RWPE1 (cell line): ENCODE measurements at places on chromosomes 1 and 21.

GRCh38 chr1:7967651-7968050 lies 6.1 kb downstream of the PARK7 start:
- no peak for DNase-seq

DNA sequence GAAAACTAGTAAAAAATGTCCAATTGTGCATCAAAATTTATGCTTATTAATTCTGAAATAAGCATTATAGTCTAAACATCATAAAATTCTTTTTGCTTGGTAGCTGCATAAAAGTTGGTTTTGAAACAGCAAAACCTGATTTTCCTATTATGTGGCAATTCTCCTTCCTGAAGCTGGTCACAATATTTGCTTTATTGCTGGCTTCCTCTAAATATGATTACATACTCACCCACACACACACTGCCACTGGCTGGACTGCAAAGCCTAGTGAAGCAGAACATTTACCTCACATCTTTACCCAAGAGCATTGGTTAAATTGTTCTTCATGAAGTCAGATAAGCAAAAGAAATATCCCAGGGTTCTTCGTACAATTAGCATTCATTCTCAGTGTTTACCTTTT lies 103.0 kb downstream of the NR5A2 start:
- no peak for DNase-seq

- no peak for DNase-seq
Measured at GRCh38 chr1:206582971-206583706, 29.1 kb downstream of the EIF2D start.

GRCh38 chr21:44434568-44434925 lies 20.8 kb upstream of the LRRC3 start:
- no peak for DNase-seq

DNA sequence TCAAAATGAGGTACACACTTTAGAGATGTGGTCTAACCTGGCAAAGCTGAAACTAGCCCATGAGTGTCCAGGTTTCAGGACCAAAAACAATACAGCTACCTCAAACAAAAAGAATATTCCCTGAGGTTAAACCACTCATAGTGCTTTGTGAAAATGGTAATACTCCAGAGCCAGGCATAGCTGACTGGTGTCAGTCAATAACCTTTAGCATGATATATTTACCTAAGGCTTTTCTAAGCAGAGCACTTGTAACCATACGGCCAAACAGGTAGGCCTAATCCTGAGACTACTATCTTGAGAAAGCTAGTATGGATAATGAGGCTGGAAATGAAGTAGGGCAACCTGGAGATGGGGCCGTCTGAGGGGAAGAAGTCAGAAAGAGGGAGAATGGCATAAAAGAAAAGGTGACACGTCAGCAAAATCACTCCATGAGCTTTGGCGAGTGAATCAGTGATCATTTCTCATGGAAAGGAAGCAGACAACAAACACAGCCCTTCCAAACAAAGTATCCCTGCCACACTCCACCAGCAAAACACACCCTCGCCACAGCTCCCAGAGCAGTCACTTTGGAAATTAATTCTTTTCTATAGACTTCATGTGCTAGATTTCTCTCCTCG lies 1.7 kb upstream of the LRRC52 start:
- DNase-seq: no peak

DNA sequence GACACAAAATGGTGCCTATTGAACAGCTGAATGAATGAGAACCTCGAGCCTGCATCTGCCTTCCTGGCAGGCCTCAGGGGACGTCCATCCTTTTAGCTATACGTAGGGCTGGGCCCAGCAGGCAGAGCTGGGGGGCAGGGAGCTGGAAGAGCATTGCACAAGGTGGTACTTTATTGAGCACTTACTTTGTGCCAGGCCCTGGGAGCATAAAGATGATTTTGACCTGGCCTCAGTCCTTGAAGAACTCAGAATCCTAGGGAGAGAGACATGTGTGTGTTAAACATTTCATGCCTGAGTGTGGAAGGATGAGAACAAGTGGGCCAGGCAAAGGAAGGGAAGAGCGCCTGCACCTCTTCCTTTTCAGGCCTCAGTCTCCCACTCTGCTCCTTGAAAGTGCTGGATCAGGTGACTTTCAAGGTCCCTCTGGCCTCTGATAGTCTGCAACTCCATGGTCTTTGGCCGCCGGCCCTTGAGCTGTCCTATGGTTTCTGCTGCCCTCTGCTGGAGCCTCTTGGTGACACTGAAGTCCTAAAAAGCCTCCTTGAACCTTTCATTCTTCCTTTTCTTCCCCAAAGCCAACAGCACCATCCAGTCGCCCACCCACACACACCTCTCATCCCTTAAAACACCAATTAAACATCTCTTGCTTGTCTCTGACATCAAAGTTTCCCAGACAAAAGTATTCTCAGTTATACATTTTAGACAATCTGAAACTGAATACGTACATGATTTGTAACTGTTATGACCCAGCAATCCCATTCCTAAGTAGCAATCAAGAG lies 3.5 kb upstream of the PEAR1 start:
- peak; percentile 60 for DNase-seq

- no peak for DNase-seq
Measured at GRCh38 chr1:209659909-209660308, 7.7 kb upstream of the LAMB3 start.

- DNase-seq: no peak
Measured at GRCh38 chr21:31612894-31613785, 46.4 kb upstream of the SOD1 start.

GRCh38 chr1:70247768-70248167 lies 26.6 kb downstream of the SRSF11 start:
- DNase-seq: no peak

DNA sequence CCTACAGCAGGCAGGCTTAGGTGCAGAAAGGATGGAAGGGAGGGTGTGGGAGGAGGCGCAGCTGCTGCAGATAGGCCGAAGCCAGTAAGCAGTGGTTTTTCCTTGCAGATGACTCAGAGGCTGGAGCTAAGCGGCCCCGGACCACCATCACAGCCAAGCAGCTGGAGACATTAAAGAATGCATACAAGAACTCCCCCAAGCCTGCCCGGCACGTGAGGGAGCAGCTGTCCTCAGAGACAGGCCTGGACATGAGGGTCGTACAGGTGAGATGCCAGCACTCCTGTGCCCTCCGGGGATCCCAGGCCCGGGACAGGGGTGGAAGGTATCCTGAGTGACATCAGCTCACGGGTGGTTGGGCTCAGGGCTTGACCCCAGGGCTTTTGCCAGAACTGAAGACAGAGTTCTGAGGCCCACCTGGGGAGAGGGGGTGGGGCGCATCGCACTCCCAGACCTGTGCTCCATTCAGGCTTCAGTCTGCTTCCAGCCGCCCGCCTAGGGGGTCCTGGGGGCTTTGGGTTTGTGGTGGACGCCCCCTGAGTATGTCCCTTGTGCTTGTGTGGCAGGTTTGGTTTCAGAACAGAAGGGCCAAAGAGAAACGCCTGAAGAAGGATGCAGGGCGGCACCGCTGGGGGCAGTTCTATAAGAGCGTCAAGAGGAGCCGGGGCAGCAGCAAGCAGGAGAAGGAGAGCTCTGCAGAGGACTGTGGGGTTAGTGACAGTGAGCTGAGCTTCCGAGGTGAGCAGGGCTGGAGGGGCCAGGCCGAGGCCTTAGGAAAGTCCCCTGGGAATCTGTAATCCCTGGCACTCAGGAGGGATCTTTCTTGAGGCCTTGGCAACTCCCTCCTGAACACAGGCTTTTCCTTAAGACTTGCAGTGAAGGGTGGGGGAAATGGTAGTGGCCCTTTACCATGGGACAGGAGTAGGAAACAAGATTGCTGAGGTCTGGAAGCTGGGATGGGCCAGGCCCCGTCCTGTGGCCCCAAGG lies 41.5 kb downstream of the LHX4 start:
- peak; percentile 18 for DNase-seq

GRCh38 chr1:245156736-245157505 lies 2.1 kb downstream of the KIF26B start:
- no peak for DNase-seq

DNA sequence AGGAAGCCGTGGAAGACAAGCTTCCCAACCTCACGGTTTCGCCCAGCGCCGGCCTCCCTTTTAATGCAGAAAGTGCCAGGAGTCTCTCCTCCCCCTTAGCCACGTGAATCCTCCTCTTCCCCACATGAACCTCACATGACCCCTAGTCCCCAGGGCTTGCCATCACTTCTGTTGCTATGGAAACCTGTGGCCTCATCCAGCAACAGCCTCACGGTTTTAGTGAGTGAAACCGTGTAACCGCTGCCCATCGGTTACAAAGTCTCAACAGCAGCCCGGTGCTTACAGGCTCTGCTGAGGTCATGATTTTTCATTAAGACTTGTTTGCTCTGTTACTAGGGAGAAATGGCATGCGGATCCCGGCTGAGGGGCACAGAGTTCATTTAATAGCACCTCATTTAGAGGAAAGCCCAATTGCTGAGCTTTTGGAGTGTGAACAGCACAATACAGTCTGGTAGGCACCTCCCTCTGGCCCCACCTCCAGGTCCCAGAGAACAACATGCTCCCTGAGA lies 143.2 kb upstream of the BACE2 start:
- DNase-seq: no peak

DNA sequence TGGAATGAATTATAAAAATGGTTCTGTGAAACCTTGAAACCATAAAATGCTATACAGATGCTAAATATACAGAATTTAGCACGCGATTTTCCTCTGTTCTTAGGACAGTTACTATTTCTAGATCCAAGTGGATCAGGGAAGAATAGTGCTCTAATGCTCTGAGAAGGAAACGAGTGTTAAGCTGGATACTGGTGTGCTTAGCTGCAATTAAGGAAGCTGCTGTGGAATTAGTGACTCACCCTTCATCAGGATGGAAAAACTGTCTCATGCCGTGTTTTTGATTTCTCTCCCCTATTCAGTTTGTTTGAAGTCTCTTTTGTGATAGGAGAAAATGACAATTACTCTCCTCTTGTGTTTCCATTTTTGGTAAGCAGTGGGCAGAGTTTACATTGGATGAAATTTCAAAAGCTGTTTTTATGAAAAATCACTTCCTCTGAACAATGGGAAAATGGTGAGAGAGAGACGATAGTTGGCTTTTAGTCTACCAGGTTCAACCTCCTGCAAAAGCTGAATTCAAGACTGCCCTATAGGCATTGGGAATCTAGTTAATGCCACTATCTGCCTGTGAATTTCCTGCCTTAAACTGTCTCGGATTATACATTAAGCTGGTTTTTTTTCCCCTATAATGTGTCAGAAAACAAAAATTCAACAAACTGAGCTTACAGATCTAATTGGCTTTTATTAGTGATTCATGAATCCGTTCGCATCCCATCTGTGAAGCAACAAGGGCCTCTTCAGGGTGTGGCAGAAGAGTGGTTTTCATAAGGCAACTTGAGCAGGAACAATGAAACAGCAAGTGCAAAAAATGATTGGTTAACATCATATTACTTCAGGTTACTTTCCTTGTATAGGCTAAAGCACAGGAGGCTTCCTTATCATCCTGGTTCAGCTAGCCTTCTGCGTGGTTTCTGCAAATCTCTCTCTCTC lies 179.8 kb downstream of the ST6GALNAC3 start:
- no peak for DNase-seq

- DNase-seq: no peak
Measured at GRCh38 chr21:34272321-34272720, 91.5 kb upstream of the KCNE2 start.

DNA sequence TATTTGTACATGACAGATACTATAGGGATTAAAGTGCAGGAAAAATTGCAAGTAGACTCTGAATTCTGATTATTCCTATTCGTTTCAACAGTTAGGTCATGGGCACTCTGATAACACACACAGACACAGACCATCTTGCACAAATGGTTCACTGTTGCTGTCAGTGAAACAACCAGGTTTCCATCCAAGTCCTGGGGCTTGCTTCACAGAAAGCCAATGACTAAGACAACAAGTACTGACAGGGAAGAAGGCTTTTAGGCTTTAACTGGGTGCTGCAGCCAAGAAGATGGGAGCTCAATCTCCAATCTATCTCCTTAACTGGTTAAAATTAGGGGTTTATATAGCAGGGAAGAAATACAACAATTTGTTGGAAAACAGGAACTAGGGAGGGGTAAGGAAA lies 57.6 kb downstream of the RIMS3 start:
- no peak for DNase-seq

GRCh38 chr1:94675373-94675772 lies 133.8 kb upstream of the F3 start:
- no peak for DNase-seq

- peak; percentile 38 for DNase-seq
Measured at GRCh38 chr1:19344372-19344810, 32.3 kb downstream of the SLC66A1 start.

DNA sequence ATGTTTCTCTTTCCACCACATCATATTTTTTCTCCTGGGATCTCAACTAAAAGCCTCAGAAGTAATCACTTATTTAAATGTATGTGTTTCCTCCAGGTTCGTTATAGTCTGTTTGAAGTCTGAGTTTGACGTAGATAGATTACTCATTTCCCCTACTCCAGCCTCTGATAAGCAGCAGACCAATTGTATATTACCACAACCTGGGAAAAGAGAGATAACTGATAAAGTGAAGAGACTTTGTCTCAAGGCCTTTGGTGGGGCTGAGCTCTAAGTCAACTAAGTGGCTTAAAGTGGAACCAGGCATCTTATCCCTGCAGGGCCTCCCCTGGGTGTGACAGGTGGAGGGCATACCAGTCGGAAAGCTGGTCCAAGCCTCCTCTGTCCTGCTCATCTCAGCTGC lies 34.9 kb upstream of the CACNA1E start:
- no peak for DNase-seq

- no peak for DNase-seq
Measured at GRCh38 chr1:146035048-146035423, 13.5 kb upstream of the HJV start.

GRCh38 chr21:35674895-35675470 lies 385.3 kb downstream of the SETD4 start:
- DNase-seq: no peak

- no peak for DNase-seq
Measured at GRCh38 chr1:14946684-14947238, 206.8 kb upstream of the TMEM51 start.
